Activated naive CD4-positive, alpha-beta T cell (primary cell): ENCODE measurements at places on chromosomes 11 and 22.

DNA sequence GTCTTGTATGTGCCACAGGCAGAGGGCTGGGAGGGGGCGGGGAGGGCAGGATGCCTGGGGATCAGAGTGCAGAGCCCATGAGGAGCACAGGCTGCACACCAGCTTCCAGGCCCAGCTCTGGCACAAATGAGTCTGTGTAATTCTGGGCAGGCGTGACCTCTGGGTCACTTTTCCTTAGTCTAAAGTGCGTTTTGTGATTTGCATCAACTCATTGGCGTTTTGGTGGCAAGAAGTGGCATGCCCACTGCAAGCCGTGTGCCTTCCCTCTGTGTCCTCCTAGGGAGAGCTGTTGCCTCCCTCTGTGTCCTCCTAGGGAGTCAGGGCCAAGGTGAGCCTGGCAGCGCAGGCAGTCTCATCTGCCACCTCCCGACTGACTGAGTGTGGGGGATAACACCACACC, 17.2 kb downstream of the CHADL start:
- DNase-seq, result no peak

GRCh38 chr11:17743026-17743807, 8.6 kb downstream of the KCNC1 start:
- DNase-seq, result no peak

DNA sequence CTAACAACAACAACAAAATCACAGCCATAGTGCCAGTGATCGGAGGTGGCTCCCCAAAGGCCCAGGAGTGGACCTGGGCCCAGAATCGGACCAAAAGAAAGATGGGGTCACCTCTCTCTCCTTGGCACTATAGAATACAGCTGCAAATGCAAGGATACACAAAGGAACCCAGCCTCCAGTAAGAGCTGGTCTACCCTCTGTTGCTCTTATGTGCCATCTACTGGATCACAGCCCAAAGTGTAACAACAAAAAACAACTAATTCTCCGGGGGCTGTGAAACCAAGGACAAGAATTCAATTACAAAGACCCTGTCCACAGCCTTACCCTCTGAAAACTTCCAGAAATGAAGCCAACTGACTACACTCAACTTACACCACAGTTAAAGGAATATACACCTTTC, 21.6 kb downstream of the OR8G5 start:
- DNase-seq, result no peak

DNA sequence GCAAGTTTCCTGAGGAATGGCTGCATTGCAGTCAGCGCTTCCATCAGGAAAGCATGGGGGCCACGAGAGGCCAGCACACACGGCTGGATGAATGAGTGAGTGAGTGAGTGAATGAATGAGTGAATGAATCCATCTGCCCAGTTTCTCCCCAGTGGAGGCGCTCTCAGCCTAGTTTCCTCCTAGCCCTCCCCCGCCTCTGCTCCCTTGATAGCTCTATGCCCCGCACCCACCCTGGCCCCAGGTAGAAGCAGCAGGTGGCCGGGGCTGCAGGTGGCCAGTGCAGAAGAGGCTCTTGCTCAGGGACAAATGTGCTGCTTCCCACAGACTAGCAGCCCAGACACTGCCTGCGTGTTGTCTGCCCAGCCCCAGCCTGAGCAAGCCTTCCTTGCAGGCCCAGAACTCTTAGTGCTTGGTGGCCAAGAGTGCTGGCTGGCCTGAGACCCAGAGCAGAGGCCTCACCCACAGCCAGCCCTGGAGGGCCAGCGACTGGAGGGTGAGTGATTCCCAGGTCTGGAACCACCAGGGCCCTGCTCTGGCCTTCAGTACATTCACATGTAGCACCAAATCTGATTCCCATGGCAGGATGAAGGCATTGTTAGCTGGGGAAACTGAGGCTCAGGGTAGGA, 31.1 kb upstream of the PDGFB start:
- DNase-seq, result no peak

DNA sequence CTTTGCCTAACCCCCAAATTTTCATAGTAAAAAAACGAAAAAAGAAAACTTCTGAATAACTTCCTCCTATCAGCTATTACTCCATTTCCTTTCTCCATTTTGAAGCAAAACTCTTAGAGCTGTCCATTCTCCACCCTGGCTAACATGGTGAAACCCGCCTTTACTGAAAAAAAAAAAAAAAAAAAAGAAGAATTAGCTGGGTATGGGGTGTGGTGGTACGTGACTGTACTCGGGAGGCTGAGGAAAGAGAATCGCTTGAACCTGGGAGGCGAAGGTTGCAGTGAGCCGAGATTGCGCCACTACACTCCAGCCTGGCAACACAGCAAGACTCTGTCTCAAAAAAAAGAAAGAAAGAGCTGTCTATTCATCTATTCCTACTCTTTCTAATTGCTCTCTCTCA, 11.3 kb upstream of the NXF1 start:
- no peak for DNase-seq

- DNase-seq, result no peak
Measured at GRCh38 chr11:20156876-20157613, 3.2 kb downstream of the DBX1 start.

DNA sequence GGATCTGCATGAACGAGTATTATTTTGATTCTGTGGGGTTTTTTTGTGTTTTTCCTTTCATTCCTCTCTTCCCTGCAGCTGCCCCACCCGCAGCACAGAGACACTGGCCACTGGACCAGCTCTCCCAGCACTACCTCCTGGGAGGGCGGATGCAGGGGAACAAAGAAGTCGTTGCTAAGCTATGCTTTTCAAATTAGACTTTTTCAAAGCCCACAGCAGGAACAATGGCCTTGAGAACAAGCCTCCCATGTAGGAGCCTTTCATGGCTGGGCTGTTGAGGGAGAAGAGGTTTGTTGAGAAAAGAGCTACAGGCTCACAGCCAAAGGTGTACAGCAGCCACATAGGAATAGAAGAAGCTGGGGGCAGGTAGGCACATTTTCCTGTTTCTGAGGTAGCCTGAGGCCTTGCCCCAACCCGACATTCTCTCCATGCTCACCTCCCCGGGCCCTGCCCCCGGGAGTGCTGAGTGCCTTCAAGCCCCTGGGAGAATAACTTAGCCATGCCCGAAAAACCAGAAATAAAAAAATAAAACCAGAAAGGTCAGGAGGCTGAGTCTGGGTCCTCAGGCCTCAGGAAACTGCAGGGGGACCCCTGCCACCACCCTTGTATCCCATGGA, 20.5 kb upstream of the SYT12 start:
- DNase-seq, result no peak

DNA sequence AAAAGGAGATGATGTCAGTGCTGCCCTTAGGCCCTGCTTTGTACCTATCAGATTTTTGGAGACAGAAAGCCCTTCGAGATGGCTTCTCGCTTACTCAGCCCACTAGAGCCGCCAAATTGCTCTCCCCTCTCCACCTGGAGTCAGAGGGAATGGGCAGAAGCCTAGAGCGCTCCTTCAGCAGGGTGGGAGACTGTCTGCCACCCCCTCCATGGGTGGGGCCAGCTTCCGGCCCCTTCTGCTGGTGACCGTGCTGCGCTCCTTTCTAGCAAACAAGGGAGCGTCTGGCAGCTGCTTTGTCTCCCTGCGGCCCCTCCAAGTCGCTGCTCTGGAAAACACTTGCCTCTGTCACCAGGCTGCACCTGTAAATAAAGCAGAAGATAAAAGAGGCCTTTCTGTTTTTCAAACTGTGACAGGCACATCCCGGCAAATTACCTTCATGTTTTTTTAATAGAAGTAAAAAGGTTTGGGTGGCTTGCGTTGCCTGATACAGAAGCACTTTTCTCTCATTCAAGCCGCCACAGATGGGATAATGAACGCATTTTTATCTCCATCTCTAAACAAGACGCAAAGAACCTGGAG, 145.7 kb upstream of the NECTIN1 start:
- no peak for DNase-seq

DNA sequence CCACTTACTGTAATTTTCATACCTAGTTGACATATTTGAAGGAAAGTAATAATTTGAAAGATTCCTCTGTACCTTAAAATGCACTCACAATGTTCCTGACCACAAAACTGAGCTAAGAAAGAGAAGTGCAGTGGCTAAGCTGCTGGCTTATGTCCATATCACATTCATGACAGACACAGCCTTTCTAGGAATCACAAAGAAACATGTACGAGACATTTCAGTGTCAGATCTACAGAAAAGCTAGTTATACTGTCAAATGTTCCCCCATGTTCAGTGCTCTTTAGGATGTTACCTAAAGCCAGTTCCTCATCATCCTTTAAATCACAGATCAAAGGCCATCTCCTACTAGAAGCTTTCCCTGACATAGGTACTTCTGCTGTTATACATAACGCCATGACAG, 142.2 kb upstream of the C11orf58 start:
- no peak for DNase-seq

DNA sequence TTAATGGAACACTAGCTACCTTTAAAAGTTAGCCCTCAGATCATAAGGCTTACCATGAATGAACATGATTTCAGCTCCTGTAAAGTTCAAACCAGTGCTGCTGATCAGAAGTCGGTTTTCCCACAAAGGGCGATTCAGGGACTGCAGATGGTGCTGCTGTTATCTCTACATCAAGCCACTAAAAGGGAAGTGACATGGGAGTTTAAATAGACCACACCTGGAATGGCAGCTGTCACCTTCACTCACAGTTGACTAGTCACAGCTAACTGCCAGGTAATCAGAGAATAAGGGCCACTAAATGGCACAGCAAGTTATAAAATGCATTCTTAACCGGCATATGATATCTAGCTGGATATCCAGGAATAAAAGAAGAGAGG, 581.1 kb upstream of the ARHGAP42 start:
- DNase-seq, result no peak

DNA sequence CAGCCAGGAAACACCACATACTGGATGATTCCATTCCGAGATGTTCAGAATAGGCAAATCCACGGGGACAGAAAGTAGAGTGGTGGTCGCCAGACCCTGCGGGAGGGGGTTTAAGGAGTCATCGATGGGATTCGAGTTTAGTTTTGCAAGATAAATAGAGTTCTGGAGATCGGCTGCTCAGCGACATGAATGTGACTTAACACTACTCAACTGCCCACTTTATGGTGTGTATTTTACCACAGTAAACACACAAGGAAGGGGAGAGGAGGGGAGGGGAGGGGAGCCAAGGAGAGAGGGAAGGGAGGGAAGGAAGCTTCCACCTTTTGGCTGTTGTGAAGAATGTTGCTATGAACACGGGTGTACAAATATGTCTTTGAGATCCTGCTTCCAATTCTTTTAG, 10.4 kb upstream of the ARHGAP8 start:
- DNase-seq, result no peak

DNA sequence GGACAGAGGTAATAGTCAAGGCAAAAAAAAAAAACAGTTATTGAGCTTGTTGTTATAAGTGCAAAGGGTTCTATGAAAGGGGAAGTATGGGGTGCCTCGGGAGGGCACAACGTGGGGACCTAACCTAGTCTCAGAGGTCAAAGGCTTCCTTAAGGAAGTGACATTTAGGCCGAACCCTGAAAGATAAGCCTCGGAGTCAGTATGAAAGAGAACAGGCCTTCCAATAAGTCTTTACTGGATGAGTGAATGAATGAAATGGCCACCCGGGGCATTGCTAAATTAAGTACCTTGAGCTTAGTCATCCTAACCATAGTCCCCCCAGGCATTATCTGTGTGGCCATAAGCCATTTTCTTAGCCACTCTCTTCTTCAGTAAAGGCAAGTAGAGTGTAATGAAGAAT, 19.7 kb downstream of the FLI1 start:
- no peak for DNase-seq

DNA sequence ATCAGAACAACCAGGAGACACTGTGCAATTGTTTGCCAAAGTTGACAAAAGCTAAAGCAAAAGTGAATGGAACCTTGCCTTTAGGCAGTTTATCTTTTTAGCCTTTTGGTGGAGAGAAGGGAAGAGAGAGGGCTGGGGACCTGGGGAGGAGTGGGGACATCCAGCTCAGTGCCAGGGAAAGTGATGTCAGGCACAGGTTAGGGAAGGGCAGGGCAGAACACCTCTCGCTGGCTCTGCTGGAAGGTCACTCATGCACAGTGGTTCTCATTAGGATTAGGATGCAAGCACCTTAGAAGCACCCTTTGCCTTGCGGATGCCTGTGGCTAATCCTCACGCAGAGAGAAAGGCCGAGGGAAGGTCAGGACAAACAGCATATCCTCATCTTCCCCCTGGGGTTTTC, 14.3 kb upstream of the LINC01488 start:
- DNase-seq, result no peak

DNA sequence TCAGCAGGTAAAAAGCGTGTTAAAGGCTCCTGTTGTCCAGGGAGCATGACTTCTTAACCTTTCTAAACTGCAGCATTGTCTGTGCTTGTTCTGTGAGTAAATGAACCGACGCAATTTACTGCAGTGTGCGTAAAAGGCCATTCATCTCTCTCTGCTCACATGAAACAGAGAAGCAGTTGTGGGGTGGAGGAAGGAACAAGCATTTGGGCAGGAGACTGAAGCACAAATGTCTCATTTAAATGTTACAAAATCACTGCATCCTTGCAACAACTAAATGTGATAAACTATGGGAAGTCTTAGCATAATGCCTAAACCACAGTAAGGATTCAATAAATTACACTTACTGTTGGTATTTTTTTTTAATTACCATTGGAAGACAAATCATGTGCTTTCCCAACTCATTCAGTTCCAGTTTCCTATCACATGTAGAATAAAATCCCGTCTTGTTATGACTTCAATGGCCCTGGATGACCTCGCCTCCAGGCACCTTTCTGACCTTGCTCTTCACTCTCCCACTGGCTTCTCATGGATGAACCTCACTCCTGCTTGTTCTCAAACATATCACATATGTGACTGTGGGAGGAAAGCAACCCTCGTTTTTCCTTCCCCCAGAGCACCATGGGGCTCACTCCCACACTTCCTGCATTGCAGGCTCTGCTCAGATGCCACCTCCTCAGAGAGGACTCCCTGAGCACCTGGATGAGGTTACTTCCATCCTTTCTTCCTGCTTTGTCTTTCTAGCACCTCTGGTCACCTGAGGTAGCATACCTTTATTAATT, 21.6 kb upstream of the RFPL2 start:
- DNase-seq, result no peak

GRCh38 chr11:77065878-77066228, 918 bp upstream of the CAPN5 start:
- DNase-seq, result no peak

DNA sequence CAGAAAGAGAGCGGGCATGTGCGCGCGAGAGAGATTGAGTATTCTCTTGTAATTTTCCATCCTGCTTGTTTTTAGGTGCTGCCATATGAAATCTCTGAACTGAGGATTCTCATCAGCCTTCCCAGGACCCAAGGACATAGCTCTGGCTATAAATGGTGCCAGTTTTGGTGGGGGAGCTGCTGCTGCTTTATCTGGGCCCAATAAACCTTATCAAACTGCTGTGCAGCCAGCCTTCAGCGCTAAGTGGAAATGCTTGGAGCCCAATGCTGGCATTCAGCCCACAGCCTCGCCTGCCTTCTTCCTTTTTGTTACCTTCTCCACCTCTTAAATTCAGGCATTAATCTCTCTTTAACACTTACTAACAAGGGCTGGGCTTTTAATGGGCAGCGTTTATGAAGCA, 2.4 kb upstream of the ZBTB16 start:
- DNase-seq, result no peak

- no peak for DNase-seq
Measured at GRCh38 chr11:10514709-10515108, 26.3 kb downstream of the RNF141 start.

DNA sequence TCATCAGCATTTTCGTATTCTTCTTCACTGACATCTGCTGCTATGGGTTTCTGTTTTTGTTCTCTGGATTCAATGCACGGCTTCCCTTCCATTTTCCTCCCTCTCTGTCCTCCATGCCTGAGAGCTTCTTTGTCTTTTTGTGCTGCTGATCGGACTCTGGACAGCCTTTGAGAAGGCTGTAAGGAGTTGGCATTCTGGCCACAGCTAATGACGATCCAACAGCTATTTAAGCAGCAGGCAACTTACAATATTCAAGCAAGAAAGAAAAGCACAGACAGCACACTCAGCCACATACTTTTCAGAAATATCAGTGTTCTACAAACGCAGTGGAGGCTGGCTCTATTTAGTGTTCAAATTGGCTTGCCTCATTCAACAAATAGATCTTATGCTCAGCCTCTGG, 60.9 kb upstream of the ZC3H12C start:
- DNase-seq, result no peak
